Frontal cortex (tissue), 4 donors: ENCODE measurements at places on chromosomes 4 and X. TPM values are rescaled to one million over a fixed set of nuclear protein-coding genes. Genes with fewer than 3 reads are reported as not detected.

DMRTC1 gene
- total RNA-seq = not detected

DCLK2 gene
- total RNA-seq = 75.4 TPM

TMEM175 gene
- total RNA-seq = 18.8 TPM

VCX3B gene
- not detected for total RNA-seq

CSAG1 gene
- not detected for total RNA-seq

GRCh38 chrX:53481093-53481492 lies 46.9 kb upstream of the HSD17B10 start:
- DNase-seq = no peak

DNA sequence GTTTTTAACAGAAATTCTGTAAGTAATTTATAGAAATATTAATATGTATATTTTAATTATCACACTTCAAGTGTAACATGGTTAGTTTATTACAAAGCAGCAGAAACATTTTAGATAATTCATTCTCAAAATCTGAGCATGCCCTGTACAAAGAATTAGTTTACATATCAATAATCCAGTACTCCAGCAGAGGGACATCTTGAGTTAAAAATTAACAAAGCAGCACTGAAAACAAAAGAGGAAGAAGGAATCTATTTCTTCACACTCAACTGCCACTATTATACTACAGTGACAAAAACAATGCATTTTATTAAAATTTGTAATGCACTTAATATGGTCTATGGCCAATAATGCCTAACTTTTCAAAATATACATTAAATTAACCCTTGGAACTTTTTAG lies 179.1 kb upstream of the KLHL4 start:
- peak; percentile 0 for DNase-seq

GRCh38 chrX:122641826-122642225 lies 542.3 kb upstream of the GRIA3 start:
- DNase-seq = no peak

- no peak for DNase-seq
Observed at GRCh38 chr4:6031846-6032245, 13.6 kb upstream of the C4orf50 start.

DNA sequence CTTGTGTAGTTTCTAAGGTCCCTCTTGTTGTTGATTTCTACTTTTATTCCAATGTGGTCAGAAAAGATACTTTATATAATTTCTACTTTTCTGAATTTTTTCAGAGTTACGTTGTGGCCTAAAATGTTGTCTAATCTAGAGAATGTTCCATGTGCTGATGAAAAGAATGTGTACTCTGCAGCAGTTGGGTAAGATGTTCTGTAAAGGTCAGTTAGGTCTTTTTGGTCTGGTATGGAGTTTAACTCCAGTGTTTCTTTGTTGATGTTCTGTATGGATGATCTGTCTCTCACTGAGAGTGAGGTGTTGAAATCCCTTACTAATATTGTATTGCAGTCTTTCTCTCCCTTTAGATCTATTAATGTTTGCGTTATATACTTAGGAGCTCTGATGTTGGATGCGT lies 37.0 kb upstream of the GPRIN3 start:
- no peak for DNase-seq

GRCh38 chr4:148240241-148240640 lies 202.0 kb downstream of the NR3C2 start:
- no peak for DNase-seq

DNA sequence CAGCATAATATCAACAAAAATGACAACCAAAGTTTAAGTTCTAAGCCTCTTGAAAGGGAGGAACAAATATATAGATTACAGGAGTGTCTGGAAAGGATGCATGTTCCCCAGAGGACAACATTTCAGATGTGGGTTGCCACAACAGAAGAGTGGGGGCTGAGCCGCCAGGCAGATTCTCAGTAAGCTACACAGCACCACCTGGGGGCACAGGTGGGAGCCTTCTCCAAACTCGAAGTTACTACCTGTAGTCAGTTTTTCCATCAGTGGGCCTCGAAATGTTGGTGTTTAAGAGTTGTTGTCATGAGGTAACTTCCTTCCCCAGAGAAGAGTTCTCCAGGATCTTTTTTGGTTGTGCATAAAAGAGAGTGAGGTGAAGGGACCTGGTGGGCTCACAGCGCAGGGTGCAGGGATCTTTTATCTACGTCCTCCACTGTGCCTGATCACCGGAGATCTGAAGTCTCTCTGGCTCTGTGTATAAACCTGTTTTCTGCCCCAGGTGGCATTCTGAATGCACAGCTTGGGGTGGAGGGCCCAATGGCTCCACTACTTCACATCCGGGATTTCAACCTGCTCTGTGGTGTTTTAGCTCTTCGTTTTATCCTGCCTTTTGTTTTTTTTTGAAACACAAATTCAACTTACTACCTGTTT lies 58.4 kb upstream of the STS start:
- DNase-seq = no peak

GRCh38 chr4:79287718-79288117 lies 38.1 kb downstream of the NAA11 start:
- no peak for DNase-seq

DNA sequence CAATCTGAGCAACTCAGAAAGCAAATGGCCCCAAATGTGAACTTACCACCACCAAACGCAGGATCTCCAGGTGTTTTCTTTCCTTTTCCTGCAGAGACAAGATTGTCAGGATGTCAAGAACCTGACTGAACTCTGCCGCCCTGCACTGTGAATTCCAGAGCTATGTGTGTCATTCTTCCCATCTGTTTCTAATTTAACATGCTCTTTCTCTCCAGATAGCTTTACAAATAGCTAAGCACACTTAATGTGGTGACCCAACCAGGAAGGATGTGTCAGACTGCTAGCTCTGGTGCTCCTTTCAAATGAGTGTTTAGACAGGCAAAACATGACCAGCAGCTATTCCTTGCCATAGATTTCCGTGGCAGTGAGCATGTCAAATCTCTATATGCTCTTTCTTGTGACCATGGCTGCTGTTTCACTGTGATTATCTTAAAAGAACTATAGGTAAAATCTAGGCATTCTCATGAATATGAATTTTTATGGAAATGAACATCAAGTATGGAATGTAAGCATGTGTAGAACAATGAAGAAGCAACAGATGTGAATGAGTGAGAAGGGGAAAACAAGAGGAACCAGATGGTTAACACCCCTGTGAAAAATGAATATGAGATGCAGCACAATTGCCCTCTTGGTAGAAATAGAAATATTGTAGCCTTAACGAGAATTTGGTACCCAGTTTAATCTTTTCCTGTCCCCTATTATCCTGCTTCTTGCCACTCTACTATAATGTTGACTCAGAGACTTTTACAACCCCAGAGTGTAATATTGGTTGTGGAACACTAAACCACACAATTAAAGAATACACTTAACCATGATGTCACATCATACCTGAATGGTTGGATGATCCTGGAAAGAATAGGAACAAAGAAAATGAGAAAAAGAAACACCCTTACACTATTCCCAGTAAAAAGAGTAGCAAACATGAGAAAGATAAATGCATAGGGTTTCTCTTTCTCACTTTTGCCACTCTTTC lies 247.8 kb upstream of the DKK2 start:
- DNase-seq = no peak

DNA sequence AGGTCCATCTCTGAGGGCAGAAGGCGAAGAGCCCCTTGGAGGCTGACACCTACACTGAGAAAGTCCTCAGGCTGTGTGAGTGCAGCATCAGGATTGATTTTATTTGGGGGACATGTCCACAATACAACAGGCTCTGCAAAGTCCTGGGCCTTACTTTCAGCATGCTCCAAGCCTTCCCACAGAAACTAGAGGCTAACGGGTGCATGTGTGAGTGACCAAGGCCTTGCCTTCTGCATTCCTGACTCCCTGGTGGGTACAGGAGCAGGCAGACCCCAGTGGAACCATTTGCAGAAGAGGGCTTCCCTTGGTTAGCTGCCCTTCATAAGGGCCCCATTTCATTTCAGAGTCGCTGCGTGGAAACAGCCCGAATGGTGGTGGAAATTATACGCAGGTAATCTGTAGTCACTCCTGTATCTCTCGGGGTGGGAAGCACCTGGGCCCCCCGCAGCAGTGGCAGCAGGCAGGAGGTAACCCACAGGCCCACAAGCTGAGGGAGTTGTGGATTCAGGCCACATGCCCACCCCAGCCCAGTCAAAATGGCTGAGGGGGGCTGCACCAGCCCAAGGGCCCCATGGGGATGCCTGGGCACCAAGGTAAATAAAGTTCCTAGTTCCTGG lies 37.7 kb downstream of the NSG1 start:
- DNase-seq = no peak

GRCh38 chr4:138408758-138409157 lies 166.6 kb upstream of the SLC7A11 start:
- DNase-seq = no peak

DNA sequence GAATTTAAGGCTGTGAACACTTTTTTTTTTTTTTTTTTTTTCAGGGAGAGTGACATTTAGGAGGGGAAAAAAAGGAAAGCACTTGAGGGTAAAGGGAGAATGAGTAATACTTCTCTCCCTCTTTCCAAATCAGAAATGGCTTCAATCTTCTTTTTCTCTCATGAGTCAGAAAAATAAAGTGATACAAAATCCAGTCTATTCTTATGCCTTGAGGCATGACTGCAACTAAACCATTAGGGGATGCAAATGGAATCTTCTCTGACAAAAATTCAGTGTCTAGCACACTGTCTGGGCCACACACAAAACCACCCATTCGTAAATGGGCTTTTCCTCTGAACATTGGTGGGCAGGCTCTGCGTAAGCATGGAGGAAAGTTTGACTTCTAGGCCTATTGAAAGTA lies 46.7 kb upstream of the POU4F2 start:
- no peak for DNase-seq

DNA sequence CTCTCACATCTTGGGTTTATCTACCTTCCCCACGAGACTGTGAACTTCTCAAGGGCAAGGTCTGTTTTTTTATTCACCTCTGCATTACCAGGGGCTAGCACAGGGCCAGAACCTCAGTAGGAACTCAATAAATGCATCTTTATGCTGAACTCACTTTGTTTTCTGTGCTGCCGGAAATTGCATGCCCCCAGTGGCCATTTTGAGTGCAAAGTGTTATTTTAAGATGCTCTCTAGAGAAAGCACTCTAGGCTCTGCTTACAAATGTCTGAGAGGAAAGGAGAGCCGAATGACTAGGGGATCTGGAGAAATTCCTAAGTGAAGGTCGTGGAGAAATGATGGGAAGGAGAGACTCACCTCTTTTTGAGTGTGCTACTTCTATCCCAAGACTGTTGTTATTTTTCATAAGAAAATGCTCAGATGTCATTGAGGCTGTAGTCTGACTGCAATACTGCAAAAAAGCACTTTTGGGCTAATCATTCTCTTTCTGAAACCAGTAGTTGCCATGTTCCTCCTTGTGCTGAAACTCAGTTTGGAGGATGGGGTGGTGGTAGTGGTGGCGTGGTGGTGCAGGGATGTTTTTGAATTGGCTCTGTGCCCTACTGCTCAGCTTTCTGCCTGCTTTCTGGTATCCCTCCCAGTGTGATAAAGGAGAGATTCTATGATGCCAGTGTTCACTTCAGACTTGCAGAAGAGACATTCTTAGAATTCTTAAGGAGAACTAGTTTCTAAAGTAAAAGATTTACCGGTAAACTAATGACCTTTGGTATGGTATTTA lies 41.3 kb downstream of the DOCK11 start:
- DNase-seq = no peak

DNA sequence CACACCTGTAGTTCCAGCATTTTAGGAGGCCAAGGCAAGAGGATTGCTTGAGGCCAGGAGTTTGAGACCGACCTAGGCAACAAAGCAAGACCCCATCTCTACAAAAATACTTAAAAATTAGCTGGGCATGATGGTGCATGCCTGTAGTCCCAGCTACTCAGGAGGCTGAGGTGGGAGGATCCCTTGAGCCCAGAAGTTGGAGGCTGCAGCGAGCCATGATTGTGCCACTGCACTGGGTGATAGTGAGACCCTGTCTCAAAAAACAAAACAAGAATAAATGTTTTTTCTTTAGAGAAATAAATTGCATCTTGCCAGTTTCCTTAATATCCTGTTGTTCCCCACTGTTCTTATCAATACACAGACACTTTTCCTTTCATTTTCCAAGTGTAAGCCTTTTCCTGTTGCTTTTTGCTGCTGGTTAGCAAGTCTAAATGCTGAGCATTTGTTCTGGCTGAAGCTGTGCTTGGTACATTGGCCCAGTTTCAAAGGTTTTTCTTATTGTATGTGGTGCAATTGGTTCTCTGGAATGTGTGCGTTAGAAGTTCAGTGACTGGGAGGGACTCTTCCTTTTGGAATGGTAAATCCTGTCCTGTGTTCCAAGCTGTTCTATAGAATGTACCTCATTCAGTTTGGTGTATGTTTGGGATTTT lies 98.2 kb downstream of the AFF1 start:
- no peak for DNase-seq

DNA sequence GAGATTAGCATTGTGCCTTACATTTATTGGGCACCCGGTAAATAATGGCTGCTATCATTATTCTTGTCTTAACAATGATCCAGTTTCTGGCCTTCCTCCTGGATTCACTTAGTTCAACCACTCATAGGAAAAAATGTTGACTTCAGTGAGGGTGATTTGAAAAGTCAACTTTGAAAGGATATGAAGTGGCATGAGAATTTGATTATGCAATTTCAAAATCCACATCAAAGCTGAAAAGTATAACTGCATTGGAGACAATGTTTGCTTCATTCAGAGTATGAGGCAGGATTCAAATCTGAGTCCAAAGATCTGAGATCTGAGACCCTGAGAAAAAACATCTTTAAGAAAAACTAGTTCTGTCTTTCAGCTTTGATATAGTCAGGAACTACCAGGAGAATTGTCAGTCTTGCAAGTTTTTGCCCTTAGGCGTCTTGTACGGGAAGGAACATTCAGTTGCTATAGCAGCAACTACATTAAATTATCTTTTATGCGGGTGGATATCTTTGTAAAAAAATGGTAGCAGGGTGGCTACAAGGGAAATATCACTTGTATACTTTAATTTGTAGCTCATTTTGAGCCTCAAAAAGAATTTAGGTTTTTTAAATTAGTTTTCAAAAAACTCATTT lies 587.5 kb upstream of the LCORL start:
- no peak for DNase-seq

DNA sequence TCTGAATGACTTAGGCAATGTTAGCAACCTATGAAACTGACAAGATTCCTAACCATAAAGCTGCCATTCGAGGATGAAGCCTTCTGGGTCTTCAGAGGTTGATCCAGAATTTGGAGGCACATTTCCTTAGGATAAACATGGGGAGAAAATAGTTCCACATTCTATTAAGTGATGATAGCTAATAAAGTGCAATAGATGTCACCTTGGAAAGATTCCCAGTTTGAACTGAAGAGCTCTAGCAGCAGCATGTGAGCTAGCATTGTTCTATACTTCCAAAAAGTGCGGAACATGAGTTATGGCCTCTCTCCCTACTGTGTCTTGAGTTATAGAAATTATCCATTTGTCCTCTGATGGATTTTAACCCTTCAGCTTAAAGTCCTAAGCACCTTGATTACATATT lies 991.4 kb upstream of the SLIT2 start:
- DNase-seq = no peak
